Stimulated activated CD8-positive, alpha-beta memory T cell treated with anti-CD3 and anti-CD28 coated beads, Interleukin-4, amount 100 ng/mL, for 1 hour (primary cell): ENCODE measurements at places on chromosomes 16 and 17.
A peak's percentile ranks its signal among the peaks of the same experiment; 100 is the strongest.

DNA sequence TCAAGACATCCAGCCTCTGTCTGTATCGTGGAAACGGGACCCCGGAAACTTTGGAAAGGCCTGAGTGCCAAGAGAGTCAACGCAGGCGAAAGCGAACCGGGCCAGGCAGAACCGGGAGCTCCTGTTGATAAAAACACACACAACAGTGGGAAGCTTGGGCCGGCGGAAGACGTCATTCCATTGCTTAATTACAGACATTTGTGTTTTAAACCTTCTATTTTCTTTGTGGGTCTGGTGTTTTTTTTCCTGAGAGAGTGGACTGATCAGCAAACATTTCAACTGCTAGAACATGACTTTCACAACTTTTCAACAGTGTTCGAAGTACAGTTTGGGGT is 878 bp upstream of the RNF157 start:
- no peak for DNase-seq

- no peak for DNase-seq
These were observed 3.1 kb downstream of the CACNB1 start for GRCh38 chr17:39194089-39194984.

GRCh38 chr17:63841350-63842172 is 924 bp downstream of the SMARCD2 start:
- DNase-seq = no peak

DNA sequence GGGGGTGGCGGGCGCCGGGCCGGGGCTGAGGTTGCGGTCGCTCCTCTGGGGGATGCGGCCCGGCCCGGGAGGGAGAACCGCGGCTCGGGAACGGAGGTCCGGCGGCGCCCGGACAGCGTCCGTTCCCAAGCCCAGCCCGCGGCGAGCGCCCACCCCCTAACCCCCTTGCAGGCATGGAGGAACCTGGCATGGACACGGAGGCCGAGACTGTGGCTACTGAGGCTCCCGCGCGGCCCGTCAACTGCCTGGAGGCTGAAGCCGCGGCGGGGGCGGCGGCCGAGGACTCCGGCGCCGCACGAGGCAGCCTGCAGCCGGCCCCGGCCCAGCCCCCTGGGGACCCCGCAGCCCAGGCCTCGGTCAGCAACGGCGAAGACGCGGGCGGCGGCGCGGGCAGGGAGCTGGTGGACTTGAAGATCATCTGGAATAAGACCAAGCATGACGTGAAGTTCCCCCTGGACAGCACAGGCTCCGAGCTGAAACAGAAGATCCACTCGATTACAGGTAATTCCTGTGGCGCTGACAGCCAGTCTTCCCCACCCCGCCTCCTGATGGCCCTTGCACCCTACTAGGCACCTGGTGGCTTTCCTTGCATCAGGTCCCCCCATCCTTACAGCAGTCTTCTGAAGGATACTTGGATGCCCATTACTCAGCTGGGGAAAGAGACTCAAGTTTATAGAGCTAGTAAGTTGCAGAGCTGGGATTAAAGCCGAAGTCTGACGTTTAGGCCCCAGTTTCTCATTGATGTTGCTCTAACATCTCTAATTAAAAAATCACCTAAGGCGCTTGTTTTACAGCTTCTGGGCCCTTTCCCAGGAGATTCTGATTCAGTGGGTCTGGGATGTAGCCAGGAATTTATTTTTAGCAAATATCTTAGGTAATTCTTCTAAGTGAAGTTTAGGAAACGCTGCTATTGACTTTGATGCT is 514 bp downstream of the UBFD1 start:
- peak; percentile 1 for DNase-seq

- DNase-seq = no peak
These were observed 12.2 kb upstream of the CDH5 start for GRCh38 chr16:66354034-66354909.

DNA sequence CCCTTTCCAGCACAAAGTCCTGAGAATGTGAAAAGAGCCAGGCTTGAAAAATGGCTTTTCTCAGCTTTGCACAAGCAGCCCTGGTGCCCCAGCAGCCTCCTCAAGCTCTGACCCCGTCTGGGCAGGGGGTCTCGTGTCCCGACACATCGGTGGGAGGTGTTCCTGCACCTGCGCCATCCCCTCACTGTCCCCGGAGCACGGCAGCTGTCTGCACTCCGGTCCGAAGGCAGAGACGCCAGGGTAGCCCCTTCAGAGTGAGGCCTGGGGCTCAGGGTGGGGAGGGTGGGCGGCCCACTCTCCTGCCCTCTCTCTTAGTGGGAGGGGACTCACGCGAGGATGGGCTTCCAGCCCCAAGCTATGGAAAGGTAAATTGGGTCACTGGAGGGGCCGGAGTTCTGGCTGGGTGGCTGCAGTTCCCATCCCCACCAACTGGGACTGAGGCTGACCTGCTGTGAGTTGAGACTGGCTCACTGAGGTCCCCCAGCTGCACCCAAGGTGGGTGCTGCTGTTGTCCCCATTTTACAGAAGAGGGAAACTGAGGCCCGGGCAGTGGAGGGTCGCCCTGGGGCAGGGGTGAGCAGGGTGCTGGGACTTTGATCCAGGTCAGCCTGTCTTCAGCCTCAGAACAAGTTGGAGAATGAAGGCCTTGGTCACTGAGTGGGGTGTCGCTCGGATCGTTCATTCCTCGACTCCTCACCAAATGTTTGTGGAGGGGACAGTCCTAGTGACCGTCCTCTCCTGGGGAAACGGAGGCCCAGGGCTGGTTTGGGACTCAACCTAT is 2.3 kb upstream of the BAIAP3 start:
- DNase-seq = no peak

DNA sequence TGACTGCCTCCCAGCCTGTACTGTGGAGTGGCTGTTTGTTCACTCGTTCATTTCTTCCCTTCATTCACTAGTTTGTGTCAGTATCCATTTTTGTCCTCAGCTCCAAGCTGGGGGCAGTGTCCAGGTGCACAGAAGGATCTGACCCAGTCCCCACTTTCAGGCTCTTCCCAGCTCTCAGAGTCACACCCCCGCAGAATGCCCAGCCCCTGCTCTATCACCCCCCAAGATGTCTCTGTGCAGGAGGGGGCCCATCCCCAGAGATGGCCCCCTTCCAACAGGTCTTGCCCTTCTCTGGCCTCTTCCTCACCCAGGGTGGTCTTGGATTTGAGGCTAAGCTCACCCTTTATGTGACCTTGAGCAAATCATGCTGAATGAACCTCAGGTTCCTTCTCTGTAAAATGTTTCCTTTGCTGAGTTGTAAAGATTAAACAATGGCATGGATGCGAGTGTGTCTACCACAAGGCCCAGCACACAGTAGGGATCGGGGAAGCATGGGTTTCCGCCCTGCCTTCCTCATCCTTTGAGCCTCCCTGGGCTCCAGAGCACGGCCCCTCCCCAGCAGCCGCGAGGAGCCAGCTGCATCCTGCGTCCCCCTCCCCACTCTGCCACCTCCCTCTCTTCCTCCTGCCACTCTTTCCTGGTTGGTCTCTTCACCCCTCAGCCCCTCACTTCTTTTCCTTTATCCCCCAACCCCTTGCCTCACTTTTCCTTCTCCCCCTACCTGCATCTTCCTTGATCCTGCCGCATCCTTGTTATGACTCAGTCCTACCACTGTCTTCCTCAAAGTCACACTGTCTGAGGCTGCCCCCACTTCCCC is 2.8 kb downstream of the FBXL19 start:
- no peak for DNase-seq

DNA sequence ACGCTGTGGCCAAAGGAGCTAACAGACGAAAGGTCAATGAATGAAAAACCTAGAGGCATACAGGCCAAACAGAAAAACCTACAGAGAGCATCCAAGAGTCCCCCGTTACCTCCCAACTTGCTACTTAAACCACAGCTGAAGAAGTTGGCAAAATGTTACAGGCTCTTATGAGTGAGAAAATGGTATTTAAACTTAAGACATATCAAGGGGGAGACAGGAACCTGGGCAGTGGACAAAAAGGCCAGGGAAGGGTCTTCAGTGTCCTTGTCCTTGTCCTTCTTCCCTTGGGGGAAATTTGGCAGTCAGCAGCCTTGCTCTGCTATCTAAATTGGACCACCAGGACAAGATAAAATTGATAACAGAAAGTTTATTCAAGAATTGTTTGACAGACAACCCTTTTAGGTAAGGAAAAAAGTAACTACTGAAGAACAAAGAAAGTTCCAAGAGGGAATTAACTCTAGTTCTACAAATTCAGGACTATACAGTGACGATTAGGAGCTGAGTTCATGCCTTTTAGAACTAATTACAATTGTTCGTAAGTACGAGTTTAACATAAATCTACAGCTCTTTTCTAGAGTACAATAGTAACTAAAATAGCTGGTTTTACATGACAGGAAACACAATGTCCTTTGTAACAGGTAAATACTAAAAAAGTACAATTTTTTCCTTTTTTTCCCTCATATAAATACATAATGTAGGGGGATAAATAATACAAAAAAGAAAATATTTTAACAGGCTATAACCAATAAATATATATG is 3.8 kb upstream of the HOXB2 start:
- DNase-seq = no peak

DNA sequence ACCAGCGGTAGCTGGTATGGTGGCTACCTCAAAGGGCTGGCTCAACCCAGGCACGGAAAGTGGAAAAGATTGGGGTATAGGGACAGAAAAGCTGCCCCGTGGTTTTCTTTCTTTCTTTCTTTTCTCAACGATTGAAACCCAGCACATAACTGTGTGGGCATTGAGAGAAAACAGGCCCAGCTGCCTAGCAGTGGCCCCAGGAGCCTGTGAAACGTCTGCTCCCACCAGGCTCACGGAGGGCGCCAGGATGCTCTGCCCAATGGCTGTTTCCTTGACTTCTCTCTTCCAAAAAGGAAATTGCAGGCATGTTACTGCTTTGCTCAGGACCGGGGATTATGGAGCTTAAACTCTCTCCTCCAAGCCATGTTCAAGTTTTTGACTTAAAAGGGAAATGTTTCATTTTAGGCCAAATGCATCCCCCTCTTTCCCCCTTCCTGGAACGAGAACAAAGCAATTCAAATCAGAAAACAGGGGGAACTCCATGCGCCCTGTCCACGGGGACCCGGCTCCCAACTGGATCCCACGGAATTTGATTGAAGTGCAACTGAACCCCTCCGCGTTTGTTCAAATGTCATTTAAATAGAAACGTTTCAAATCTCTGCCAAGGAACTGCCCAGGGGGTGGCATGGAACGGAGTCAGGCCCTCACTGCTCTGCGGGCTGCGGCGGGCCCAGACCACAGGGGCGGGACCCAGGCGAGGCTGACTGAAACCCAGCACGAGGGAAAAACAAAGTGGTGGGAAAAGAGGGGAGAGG is 133.5 kb downstream of the RGS9 start:
- no peak for DNase-seq

DNA sequence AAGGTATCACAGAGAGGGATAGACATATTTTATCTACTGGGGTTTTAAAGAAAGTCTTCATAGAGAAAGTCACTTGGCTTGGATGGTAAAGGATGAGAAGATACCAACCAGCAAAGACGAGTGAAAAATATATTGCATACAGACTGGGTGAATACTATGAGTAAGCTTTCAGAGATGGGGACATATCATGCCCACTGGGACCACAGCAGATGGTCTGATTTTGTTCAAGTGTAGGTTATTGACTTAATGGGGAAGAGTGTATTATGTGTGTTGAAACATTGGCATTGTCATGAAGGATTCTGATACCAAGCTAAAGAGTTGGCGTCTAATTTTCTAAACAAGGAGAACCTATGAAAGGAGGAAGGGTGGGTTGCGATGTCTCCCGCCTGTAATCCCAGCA is 13.8 kb upstream of the MMD start:
- DNase-seq = no peak

- no peak for DNase-seq
These were observed 28.8 kb downstream of the MAP2K3 start for GRCh38 chr17:21313320-21313719.

DNA sequence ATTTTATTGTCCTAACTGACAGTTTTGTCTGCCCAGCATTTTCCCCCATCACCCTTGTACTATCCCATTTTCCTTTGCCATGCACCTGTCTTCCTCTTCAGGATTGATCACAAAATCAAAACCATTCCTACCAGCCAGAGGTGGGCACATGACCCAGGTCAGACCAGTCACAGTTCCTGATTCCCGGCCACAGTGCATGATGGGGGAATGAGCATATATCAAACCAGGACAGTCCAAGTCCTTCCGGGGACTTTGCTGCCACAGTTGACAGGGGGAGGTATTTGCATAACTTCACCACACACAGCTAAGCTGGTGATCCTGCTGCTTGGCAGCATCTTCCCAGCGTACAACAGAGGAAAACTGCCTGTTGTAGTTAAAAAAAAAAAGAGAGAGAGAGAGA is 493.9 kb downstream of the WWOX start:
- DNase-seq = no peak

DNA sequence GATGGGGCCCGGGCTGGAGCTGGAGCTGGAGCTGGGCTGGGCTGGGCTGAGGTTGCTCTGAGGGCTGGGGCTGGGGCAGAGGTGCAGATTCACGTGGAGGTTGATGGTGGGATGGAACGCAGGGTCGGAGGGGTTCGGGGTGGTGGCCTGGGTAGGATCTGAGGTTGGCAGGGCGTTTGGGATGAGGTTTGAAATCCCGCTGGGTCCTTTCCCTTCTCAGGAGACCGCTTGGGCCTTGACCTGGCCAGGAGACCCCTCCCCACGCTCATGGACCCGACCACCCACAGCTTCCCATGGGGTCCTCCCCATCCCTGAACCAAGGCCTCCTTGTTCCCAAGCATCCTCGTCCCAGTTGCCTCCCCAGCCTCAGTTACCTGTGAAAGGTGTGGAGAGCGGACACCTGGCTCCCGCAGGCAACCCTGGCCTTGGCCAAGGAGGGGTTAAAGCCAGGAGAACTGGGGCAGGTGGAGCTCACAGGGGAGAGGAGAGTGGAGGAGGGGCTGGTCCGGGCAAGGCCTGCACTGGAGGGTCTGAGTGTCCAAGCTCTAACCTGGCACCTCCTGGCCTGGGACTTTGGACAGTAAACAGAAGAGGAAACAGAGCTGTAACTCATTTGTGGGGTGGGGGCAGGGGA is at the start of gene ASGR2:
TSS of gene ASGR2 (minus strand) at position 582 of the 634 bp plus-strand sequence. CDS start 582 bp downstream, outside the sequence.
- DNase-seq = no peak

DNA sequence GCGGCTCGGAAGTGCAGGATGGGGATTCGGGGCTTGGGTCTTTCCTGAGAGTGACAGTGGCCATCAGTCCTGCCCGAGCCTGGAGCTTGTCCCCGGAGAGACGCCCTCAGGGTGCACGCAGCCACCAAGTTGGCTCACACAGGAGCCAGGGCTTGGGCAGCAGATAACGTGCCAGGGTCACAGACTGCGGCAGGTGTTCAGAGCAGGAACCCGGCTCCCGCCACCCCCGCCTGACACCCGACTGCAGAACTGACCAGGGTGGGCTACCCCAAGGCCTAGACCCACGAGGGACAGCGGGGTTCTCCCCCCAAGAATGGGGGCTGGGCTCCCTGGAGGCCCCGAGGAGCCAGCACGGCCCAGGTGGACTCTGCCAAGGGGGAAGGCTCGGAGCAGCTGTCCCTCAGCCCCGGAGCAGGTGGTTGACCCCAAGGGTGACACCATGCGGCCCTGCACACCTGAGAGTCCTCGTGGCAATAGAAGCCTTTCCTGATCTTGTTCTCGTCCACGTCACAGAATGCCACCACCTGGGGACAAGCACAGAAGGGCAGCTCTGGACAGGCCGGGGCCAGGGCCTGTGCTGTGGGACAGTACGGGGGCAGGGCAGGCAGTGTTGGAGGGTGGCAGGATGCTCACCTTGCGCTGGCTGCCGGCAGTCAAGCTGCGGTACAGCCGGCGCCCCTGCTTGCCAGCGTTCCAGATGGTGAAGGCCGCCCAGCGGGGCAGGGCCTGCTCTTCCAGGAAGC is 117.1 kb upstream of the ZNF750 start:
- no peak for DNase-seq
